ENCODE measurements at places on chromosomes 11 and 22.

GRCh38 chr11:11513422-11513821 is 108.4 kb downstream of the GALNT18 start:
- DNase-seq = no peak

DNA sequence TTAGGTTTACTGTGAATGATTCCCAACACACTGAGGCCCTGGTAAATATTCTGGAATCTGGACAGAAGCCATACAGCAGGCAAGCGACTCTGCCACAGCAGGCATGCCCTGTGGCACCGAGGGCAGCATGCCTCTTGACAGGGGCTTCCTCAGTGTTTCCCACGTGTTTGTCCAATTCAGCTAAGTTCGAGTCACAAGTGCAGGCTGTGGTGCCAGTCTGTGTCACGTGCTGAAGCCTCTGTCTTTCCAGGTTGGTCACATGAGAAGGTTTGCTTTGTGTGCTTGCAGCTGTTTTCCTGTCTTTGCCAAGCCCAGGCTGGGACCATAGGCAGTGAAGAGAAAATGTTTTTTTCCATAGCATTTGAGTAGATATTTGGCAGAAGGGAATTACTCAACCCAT is 2.4 kb upstream of the PPFIBP2 start:
- no peak for DNase-seq

- DNase-seq = no peak
Observed at GRCh38 chr11:48063424-48063978, 83.1 kb downstream of the PTPRJ start.

- no peak for DNase-seq
Observed at GRCh38 chr11:63667995-63668795, 3.0 kb downstream of the ATL3 start.

- no peak for DNase-seq
Observed at GRCh38 chr22:29443452-29443851, 5.1 kb downstream of the RFPL1 start.

- no peak for DNase-seq
Observed at GRCh38 chr22:45582955-45583320, 80.3 kb downstream of the FBLN1 start.

DNA sequence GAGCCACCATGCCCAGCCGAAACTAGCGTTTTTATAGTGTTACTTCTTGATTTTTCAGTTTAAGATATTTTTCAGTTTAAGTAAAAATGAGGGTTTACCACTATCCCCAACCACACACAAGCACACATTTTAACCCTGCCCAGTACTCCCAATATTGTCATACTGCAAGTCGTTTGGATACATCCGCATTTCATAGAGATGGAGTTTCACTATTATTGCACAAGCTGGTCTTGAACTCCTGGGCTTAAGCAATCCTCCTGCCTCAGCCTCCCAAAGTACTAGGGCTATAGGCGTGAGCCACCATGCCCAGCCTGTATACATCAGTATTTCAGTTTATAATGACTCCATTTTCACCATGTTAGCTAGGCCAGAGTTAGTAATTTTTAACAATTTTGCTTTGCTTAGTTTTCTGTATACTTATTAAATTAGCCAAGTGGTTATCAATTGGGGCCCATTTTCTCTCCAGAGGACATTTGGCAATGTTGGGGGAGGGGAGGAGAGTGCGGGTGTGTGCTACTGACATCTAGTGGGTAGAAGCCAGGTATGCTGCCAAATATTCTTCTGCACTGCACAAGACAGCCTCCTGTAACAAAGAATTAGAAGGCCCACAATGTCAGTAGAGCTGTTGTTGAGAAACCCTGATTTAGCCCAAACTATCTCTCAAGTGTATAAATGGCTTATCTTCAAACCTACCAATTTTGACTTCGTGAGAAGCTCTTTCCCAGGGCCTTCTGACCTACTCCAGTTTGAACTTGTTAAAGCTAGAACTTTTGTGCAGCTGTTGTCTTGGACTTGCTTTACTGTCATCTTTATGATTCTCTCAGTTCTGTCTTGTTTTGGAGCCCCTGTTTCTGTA is 7.3 kb downstream of the USP47 start:
- DNase-seq = peak; percentile 47

GRCh38 chr11:6828103-6828502 is 17.4 kb upstream of the OR10A5 start:
- no peak for DNase-seq

DNA sequence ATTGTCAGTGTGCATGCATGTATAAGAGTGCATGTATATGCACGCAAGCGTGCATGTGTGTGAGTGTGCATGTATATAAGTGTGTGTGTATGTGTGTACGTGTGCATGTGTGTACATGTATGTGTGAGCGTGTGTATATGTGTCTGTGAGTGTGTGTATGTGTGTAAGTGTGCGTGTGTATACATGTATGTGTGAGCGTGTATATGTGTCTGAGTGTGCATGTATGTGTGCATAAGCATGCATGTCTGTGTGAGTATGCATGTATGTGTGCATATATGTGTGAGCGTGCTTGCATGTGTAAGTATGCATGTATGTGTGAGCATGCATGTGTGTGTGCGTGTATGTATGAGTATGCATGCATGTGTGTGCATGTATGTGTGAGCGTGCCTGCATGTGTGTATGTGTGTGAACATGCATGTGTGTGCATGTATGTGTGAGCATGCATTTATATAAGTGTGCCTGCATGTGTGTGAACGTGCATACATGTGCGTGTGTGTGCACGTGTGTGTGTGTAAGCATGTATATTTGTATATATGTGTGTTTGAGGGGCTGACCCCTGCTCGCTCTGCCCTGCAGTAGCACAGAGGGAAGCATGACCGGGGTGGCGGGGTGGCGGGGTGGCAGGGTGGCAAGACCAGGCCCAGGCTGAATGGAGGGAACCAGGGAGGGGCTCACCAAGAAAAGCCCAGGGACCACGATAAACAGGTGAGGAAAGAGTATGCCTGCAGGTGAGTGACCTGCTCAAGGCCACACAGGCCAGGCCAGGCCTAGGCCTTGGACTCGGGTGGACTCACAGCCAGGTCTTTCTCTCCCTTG is 26.3 kb downstream of the CYTH4 start:
- DNase-seq = no peak

- DNase-seq = no peak
Observed at GRCh38 chr22:19895160-19895849, 40.6 kb upstream of the GNB1L start.

DNA sequence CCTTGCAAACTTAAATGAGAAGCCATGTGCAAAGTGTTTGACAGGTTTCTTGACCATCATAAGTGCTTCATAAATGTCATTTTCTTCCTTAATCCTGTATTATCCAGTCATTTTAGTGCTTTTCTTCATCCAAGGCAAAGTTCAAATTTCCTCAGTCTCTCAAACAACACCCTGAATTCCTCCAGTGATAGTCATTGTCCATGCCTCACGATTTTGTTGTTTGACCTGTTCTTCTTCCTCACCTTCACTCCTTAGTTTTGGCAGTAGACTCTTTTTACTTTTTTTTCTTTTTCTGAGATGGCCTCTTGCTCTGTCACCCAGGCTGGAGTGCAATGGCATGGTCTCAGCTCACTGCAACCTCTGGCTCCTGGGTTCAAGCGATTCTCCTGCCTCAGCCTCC is 1257.3 kb downstream of the FAM181B start:
- DNase-seq = no peak

GRCh38 chr11:117986981-117987574 is 884 bp downstream of the IL10RA start:
- peak; percentile 38 for DNase-seq

GRCh38 chr11:71370895-71371673 is 77.1 kb downstream of the DHCR7 start:
- no peak for DNase-seq

DNA sequence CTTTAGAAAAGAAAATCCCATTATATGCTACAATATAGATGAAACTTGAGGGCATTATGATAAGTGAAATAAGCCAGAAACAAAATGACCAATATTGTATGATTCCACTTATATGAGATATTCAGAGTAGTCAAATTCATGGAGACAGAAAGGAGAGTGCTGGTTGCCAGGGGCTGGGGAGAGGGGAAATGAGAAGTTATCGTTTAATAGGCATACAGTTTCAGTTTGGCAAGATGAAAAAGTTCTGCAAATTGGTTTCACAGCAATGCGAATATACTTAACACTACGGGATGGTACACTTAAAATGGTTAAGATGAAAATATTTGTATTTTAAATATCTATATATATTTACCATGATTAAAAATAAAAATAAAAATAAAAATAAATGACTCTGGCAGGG is 31.1 kb upstream of the RDX start:
- DNase-seq = no peak

GRCh38 chr11:45449036-45449601 is 163.0 kb upstream of the SYT13 start:
- DNase-seq = no peak

- DNase-seq = no peak
Observed at GRCh38 chr22:41808400-41808799, 7.9 kb downstream of the CCDC134 start.

GRCh38 chr22:47564158-47564450 is 801.7 kb downstream of the TBC1D22A start:
- no peak for DNase-seq

DNA sequence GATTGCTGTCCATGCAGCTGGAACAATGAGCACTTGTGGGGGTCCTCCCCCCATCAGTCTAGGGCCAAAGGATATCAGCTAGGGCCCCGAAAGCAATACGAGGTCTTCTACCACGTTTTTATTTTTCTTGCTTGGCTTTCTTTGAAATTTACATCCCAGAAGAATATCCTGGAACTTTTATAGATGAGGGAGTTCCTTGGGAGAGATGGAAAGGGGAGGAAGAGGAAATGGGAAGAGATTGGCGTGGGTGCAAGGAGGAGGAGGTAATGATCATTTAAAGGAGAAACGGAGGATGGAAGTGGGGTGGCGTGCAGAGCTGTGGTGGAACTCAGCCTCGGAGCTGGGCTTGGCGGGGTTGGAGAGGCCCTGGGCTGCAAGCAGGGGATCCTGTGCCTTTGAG is 90.3 kb downstream of the SNX19 start:
- DNase-seq = no peak

- DNase-seq = no peak
Observed at GRCh38 chr11:35286126-35286525, 133.2 kb downstream of the SLC1A2 start.

DNA sequence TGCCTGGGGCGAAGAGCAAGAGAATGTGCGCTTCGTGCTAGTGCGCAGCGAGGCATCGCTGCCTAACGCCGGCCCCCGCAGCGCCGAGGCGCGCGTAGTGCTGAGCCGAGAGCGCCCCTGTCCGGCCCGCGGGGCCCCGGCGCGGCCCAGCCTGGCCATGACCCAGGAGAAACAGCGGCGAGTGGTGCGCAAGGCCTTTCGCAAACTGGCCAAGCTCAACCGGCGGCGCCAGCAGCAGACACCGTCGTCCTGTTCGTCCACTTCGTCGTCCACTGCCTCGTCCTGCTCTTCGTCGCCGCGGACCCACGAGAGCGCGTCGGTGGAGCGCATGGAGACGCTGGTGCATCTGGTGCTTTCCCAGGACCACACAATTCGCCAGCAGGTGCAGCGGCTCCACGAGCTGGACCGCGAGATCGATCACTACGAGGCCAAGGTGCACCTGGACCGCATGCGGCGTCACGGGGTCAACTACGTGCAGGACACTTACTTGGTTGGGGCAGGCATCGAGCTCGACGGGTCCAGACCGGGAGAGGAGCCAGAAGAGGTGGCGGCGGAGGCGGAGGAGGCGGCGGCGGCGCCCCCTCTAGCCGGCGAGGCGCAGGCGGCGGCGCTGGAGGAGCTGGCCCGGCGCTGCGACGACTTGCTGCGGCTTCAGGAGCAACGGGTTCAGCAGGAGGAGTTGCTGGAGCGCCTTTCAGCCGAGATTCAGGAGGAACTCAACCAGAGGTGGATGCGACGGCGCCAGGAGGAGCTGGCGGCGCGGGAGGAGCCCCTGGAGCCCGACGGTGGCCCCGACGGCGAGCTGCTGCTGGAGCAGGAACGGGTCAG is 1.0 kb downstream of the RASSF10 start:
- peak; percentile 31 for DNase-seq

- no peak for DNase-seq
Observed at GRCh38 chr11:43709689-43710088, 29.2 kb downstream of the HSD17B12 start.

DNA sequence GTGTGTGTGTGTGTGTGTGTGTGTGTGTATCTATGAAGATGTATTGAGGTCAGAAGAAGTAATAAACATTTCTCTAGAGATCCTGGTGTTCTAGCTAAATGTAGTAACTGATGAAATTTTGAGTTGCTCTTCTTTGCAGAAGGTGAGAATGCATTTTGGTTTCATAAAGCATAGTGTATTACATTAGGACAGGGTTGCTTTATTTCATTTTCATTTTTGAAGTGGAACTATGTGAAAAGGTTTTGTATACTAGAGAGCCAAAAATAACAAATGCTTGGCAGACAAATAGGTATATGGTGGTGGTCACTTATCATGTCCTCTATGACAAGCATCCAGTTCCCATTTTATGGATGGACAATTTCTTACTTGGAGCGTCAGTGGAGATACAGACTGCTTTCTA is 99.0 kb downstream of the CASP12 start:
- DNase-seq = no peak

DNA sequence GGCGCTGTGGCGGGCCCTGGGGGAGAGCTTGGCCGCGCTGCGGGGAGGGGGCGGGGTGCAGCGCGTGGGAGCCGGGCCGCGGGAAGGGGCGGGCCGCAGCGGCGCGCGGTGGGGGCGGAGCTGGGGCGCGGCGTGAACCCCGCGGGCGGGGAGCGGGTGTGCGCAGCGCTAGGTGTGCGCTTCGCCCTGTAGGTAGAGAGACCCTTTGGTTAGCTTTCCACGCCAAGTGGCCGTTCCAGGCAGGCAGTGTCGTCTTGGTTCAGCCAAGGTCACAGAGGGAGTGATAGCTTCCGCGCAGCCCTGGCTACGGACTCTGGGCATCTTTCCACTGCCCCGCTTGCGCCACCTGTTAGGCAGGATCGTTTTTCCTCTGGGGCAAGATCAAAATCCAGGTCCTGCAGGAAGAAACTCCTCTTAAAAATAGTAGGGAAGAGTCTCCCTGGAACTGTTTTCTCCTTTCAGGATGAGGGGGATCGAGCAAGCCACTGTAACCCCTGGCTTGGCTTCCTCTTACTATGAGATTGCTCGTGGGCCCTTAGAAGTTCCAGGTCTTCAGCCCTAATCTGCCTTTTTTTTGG is 434 bp downstream of the BANF1 start:
- DNase-seq = peak; percentile 87

DNA sequence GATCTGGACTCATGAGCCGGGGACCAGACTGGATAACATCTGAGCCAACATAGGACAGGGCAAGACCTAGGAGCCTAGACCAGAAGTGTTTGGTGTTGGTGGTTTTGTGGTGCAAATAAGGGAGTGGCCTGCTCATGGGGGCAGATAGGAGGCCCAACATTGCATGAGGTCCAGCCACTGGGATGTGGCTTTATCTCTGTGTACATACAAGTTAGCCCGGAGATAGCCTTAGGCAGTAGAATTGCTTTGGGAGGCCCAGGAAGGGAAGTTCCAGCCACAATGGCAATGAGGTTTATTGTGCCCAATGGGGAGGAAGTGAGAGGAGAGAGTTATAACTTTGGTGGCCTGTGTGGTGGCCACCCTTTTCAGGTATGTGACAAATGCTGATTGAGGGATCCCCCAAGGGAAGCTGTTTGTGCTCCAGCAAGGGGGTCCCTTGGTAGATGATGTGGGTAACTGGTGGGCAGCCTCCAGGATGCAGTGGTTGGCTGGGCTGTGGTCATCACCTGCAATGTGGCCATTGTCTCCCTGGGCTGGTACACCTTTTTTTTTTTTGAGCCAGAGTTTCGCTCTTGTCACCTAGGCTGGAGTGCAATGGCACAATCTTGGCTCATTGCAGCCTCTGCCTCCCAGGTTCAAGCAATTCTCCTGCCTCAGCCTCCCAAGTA is 6.4 kb downstream of the LMO2 start:
- no peak for DNase-seq

GRCh38 chr22:37627121-37627520 is 12.3 kb upstream of the SH3BP1 start:
- DNase-seq = no peak

- no peak for DNase-seq
Observed at GRCh38 chr11:20544603-20545237, 54.7 kb upstream of the SLC6A5 start.

Data from activated naive CD8-positive, alpha-beta T cell treated with anti-CD3 and anti-CD28 coated beads, Interleukin-2, amount 10 ng/mL, durations not matched to agents 7 days and 5 days (primary cell).